ENCODE measurements at places on chromosomes 11 and 22.

DNA sequence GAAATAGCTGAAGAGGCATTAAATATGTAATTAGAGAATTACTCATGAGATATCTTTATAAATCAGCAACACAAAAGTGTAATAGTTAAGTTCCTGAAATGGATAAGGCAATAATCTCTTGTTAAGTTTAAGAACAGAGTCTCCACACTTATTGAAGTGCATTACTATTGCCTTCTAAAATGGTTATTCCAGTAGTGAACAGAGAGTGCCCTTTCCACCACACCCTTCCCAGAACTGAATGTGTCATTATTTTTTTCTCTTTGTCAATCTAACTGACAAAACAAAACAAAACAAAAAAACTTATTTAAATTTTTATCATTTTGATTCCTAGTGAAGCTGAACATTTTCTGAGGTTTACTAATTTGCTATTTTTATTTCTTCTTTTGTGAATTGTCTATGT, 9.2 kb upstream of the PRRG4 start:
- DNase-seq, result no peak

DNA sequence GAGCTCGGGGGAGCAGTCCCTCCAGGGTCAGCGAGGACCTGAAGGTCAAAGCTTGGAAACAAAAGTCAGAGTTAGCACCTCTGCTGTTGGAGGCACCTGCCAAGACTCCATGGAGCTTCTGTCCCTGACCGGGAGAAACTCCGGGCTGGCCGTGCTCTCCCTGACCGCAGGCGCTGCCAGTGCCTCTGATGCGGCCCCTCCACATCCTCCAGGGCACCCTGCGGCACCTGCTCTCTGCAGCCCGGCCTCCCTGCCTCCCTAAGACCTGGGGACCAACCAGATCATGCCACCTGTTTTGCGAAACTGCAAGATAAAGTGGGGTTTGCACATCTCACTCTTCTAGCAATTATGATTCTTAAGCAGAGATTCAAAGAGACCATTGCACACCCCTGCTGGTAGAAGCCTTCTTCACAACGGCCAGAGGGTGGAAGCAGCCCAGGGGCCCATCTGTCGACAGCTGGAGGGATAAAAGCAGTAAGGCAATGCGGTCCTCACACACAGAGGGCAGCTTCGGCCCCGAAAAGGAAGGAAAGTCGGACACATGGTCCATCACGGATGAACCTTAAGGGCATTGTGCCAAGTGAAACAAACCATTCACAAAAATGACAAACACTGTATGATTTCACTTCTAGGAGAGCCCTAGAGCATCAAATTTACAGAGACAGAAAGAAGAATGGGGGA, 477.1 kb downstream of the BRD1 start:
- DNase-seq, result no peak

GRCh38 chr11:126612671-126613070, 257.2 kb downstream of the ST3GAL4 start:
- DNase-seq, result no peak

DNA sequence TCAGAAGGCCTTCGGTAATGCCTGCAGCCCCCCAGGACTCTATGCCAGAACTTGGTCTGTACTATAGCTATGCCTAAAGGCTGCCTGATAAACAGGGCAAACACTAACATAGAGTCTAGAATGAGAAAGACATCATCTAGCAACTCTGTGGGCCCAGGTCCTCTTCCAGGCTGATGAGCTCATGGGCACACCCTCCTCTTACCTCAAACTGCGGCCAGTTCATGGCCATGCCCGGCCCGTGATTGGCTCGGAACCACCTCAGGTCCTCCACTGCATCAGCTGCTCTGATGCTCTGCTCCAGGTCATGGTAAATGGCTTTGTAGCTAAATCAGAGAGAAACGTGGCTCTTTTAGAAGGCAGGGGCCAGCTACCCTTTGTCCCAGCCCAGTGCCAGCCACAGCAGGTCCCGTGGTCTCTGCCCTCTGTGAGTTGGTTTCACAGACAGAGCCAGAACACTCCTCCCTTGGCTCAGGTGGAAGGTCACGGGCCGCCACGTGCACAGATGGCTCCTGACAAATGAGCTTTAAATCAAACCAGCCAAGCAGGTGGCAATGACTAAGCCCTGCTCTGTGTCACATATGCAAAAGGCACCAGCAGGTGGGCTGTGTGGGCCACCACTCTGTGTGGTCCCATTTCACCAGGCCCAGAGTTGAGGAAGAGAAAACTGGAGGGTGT, 25.0 kb upstream of the ARFGAP3 start:
- DNase-seq, result no peak

- no peak for DNase-seq
These were observed 71.1 kb downstream of the TTC28 start for GRCh38 chr22:28608546-28608945.

- DNase-seq, result no peak
These were observed 29.7 kb upstream of the CACNG2 start for GRCh38 chr22:36733271-36733670.

GRCh38 chr11:132631989-132632388, 900.3 kb downstream of the OPCML start:
- no peak for DNase-seq
